PC-3 (cell line): ENCODE measurements at places on chromosomes 12 and 14. TPM values are rescaled to one million over a fixed set of nuclear protein-coding genes. Genes with fewer than 3 reads are reported as not detected.

- H3K4me1 ChIP-seq, result no peaks in the 10 kb centered on the region
- no peak overlapping the region for H3K27ac ChIP-seq
- DNase-seq, result no peak
- H3K27me3 ChIP-seq, result no peaks in the 10 kb centered on the region
Observed at GRCh38 chr14:89498878-89499277, 81.8 kb upstream of the FOXN3 start.

GRCh38 chr12:24584032-24584675, 364.7 kb downstream of the BCAT1 start:
- H3K4me3 ChIP-seq, result no peak overlapping the region
- no peaks in the 10 kb centered on the region for H3K4me1 ChIP-seq
- no peaks in the 10 kb centered on the region for H3K36me3 ChIP-seq
- H3K27me3 ChIP-seq, result no peaks in the 10 kb centered on the region
- DNase-seq, result no peak

DNA sequence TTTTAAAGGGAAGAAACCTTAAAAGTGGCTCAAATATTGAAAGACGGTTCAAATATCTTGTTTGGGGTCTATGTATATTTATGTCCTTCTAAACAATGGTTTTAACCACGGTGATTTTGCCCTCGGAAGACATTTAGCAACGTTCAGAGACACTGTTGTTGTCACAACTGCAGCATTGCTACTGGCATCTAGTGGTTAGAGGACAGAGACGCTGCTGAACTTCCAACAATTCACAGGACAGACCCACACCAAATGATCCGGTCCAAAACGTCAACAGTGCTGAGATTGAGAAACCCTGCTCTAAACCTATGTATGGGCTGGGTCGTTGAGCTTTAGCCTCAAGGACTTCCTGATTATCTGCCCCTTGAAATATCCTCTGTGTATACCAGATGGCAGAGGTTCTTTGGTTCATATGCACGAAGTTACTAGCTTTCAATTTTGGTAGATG, 1.7 kb downstream of the ANGEL1 start:
- H3K27ac ChIP-seq, result no peak overlapping the region
- H3K36me3 ChIP-seq, result peaks cover 13% of the 10 kb centered on the region
- peak; percentile 57 for DNase-seq
- H3K4me3 ChIP-seq, result peak overlapping the region; percentile 93

DNA sequence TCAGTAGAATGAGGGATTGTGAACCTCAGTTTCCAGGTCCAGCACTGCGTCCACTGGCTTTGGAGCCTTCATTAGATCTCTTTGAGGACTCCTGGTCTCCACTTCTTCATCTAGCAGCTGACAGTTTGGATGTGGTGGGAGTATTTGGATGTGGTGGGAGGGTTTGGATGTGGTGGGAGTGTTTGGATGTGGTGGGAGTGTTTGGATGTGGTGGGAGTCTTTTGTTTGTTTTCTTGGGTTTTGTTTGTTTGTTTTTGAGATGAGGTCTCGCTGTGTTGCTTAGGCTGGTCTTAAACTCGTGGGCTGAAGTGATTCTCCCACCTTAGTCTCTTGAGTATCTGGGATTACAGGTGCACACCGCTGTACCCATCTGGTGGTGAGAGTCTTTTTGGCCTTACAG, 64.7 kb downstream of the IFT43 start:
- H3K27ac ChIP-seq, result no peak overlapping the region
- no peaks in the 10 kb centered on the region for H3K36me3 ChIP-seq
- H3K4me3 ChIP-seq, result no peak overlapping the region
- no peaks in the 10 kb centered on the region for H3K4me1 ChIP-seq

DNA sequence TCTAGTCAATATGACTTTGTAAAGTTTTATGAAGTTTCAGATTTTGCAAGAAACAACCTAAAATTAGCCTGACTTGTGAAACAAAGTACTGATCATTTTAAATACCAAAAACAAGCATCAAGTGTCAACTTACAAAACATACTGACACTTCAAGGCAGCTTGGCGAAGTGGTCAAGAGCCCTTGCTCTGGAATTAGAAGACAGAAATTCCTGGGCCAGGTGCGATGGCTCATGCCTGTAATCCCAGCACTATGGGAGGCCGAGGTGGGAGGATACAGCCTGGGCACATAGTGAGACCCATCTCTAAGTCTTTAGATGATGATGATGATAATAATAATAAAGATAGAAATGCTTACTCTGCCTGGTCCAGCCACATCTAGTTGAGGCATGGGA, 45.4 kb upstream of the NR2C1 start:
- H3K36me3 ChIP-seq, result no peaks in the 10 kb centered on the region
- H3K4me1 ChIP-seq, result peaks cover 49% of the 10 kb centered on the region
- peak; percentile 42 for DNase-seq
- no peaks in the 10 kb centered on the region for H3K27me3 ChIP-seq

GRCh38 chr14:91356181-91356763, 61.3 kb downstream of the CCDC88C start:
- H3K27ac ChIP-seq, result no peak overlapping the region
- no peaks in the 10 kb centered on the region for H3K36me3 ChIP-seq
- no peaks in the 10 kb centered on the region for H3K27me3 ChIP-seq
- no peak overlapping the region for H3K4me3 ChIP-seq
- H3K4me1 ChIP-seq, result no peaks in the 10 kb centered on the region

- H3K27me3 ChIP-seq, result peaks cover 14% of the 10 kb centered on the region
- DNase-seq, result no peak
- no peak overlapping the region for H3K27ac ChIP-seq
- no peaks in the 10 kb centered on the region for H3K4me1 ChIP-seq
- H3K36me3 ChIP-seq, result no peaks in the 10 kb centered on the region
- no peak overlapping the region for H3K4me3 ChIP-seq
Observed at GRCh38 chr12:21583587-21583986, 21.1 kb downstream of the GYS2 start.

DNA sequence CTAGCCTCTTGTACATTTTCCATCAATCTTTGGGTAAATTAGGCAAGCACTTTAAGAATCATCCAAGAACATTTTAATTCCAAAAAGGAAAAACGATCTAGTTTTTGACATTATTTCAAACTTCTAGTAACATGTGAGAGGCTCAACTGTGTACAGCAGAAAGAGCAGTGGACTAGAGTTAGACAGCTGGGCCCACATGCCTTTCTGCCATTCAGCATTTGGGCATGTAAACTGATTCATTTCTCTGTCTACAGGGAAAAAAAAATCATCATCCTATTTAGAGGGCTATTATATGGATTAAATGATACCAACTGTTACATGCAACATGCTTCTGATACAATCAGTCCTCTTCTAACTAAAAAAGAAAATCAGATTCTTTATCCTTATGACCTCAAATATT, 17.7 kb downstream of the ATP2B1 start:
- no peaks in the 10 kb centered on the region for H3K36me3 ChIP-seq
- H3K4me3 ChIP-seq, result no peak overlapping the region
- H3K27ac ChIP-seq, result no peak overlapping the region
- no peaks in the 10 kb centered on the region for H3K27me3 ChIP-seq
- no peak for DNase-seq
- H3K4me1 ChIP-seq, result no peaks in the 10 kb centered on the region

DNA sequence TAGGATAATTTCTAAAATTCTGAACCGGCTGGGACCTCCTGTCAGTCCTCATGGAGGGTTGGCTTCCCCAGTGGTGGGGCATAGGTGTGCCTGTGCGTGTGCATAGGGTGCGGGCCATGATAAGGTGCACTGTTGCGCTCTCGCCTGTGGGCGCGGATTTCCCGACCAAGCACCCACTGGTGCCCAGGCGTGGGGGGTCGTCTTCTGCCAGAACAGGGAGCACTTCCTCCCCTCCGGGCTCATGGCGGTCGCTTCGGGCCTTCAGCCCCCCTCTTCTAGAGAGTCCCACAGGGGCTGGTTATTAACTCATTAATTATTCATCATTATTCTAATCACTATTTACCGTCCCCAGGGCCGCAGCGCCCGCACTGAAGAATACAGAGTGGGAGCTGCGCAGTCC, 2.8 kb downstream of the C1QL4 start:
- DNase-seq, result no peak
- H3K4me3 ChIP-seq, result no peak overlapping the region
- H3K27ac ChIP-seq, result no peak overlapping the region
- peaks cover 6% of the 10 kb centered on the region; the same call in 1 of the 2 replicates for H3K36me3 ChIP-seq

DNA sequence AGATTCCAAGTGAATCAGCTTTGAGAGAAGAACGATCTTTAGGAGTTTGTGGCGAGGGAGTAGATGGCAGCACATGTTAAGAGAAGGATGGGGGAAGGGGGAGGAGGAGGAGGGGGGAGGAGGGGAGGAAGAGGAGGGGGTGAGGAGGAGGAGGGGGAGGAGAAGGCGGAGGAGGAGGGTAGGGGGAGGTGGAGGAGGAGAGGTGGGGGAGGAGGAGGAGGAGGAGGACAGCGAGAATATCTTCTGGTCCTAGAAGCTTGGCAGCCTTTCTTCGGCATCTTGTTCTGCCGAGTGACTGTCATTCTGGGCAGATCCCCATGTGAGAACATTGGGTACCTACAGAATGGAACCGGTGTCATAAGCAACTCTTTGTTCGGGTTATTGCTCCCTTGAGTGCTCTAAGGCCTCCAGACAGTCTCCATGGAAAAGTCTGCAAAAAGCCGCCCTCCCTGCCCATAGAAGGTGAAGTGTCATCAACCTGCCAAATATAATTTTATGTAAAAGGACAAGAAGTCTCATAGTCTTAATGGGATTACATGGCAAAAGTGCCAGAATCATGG, 6.9 kb downstream of the RFC5 start:
- 0 out of 2 replicates have a peak, but pooled peaks cover under 1% of the 10 kb centered on the region for H3K4me1 ChIP-seq
- no peak overlapping the region for H3K4me3 ChIP-seq
- H3K27ac ChIP-seq, result no peak overlapping the region
- no peaks in the 10 kb centered on the region for H3K27me3 ChIP-seq

DNA sequence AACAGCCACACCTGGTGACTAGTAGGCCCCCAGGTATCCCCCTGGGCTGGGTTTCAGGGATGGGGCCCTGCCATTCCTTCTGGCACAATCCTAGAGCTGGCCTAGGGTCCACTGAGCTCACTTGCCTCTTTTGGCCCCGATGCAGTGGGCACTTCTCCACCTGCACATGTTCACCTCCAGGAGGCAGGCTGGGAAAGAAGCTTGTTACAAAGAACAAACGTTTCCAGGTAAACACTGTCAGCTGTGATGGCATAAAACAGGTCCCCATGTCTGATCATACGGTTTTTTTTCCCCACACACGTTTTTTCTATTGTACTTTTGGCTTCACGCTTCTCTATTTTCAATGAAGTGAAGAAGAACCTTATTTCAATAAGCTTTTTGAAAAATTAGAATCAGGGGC, 15.8 kb upstream of the HVCN1 start:
- no peak overlapping the region for H3K27ac ChIP-seq
- no peaks in the 10 kb centered on the region for H3K36me3 ChIP-seq
- peak overlapping the region; percentile 7; the same call in 1 of the 2 replicates for H3K4me3 ChIP-seq
- peak; percentile 68 for DNase-seq

INHBE gene
- total RNA-seq, result not detected in 2 replicates

FITM1 gene
- total RNA-seq, result 0.55 TPM in 1 of 2 replicates, not detected in the other

UTP20 gene
- total RNA-seq, result 31.3 and 35.8 TPM in 2 replicates
